H9 (cell line): ENCODE measurements at places on chromosomes 3 and 15. TPM values are rescaled to one million over a fixed set of nuclear protein-coding genes. Genes with fewer than 3 reads are reported as not detected.

DNA sequence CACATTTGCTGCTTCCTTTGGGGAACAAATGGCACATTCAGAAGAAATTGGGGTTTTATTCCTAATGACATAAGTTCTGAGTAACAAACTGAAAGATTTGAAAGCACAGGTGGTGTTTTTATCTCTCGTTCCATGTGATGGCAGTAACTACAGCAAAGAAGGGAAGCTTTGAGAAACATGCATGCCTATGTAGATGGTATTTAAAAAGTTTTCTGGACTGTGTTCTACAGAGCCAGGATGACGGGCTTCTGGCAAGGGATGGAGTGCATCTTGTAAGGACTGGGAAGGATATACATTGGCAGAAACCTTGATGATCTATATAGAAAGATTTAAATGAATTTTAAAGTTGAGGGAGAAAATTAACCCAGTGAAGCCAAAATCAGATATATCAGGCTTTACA, 362.2 kb upstream of the ROPN1 start:
- no peak for DNase-seq
- no peak overlapping the region for H3K27ac ChIP-seq
- H3K4me3 ChIP-seq: no peak overlapping the region
- H3K27me3 ChIP-seq: no peaks in the 10 kb centered on the region

GRCh38 chr3:183779896-183780465, 45.4 kb downstream of the MAP6D1 start:
- H3K4me3 ChIP-seq: no peak overlapping the region
- no peak for DNase-seq
- no peaks in the 10 kb centered on the region for H3K27me3 ChIP-seq
- peaks cover 89% of the 10 kb centered on the region for H3K36me3 ChIP-seq

DNA sequence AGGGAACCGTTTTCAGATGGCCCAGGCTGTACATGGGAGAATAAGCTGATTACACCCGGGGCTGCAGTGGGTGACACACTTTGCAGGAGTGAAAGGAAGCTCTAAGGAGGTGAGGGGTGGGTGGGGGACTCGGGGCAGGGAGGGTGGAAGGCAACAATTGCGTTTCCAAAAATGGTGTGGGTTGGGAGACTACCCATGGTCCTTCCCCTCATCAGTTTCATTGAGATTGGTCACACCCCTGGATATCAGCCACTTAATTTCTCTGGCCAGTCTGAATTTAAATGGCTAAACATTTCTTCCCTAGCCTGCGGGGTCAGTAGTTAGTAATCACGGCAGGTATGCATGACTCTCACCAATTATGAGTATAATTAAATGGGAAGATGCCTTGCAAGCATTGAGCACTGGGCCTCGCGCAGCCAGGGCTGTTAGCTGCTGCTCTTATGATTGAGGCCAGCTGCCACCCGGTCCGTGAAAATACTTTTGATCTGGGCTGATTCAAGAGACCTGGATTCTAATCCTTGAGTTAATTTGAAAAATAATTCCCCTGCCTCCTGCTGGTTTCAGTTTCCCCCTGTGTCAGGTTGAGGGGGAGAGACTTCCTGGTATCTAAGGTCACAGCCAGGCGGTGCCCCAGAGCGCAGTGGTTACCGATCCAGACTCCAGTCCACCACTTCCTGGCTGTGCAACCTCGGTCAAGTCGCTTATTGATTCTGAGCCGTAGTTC, 23.3 kb downstream of the SLC6A6 start:
- peaks cover 21% of the 10 kb centered on the region for H3K4me1 ChIP-seq
- no peak for DNase-seq
- H3K27ac ChIP-seq: no peak overlapping the region
- H3K36me3 ChIP-seq: peaks cover 4% of the 10 kb centered on the region
- H3K27me3 ChIP-seq: no peaks in the 10 kb centered on the region

Gene TMCO5A
- not detected in 2 replicates for total RNA-seq

Gene TIMMDC1
- 104 and 109 TPM in 2 replicates for total RNA-seq

Gene MYZAP
- total RNA-seq: 0.63 and 0.72 TPM in 2 replicates

Gene CLSTN2
- 0.66 and 0.68 TPM in 2 replicates for total RNA-seq
